Left lung (tissue), 14 donors: ENCODE measurements at places on chromosomes 2 and 18. TPM values are rescaled to one million over a fixed set of nuclear protein-coding genes. Genes with fewer than 3 reads are reported as not detected.

Gene UGGT1
- polyA plus RNA-seq: 35.3 TPM

Gene PLCL1
- 7.9 TPM for polyA plus RNA-seq

Gene POTEE
- 0.10 TPM for polyA plus RNA-seq

Gene TRIM43
- not detected for polyA plus RNA-seq

Gene UGT1A8
- not detected for polyA plus RNA-seq

Gene NMUR1
- 0.62 TPM for polyA plus RNA-seq

Gene TFCP2L1
- polyA plus RNA-seq: 3.7 TPM

Gene ASB18
- 0.06 TPM for polyA plus RNA-seq

Gene PER2
- 8.5 TPM for polyA plus RNA-seq

DNA sequence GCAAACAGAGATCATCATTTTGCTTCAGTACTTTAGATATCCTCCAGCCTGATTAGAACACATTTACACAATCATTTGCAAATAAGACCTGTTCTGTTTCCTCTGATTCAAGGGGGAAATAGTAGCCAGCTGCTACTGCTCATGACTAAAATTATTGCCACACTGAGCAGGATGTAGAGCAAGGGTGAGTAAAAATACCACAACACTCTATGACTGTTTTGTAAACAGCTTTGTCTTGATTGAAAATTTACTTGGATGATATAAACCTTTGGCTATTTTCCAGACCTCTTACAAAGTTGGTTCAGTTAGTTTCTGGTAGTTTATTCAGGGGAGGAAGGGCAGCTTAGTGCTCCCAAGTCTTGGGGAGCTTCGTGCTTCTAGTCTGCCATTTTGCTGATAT lies 286.4 kb upstream of the CNTNAP5 start:
- peak; percentile 6 for DNase-seq
- H3K36me3 ChIP-seq: no peaks in the 10 kb centered on the region
- no peak overlapping the region for H3K27ac ChIP-seq
- no peaks in the 10 kb centered on the region for H3K4me1 ChIP-seq
- H3K27me3 ChIP-seq: no peaks in the 10 kb centered on the region

- H3K27ac ChIP-seq: no peak overlapping the region
- no peaks in the 10 kb centered on the region for H3K36me3 ChIP-seq
- H3K4me3 ChIP-seq: no peak overlapping the region
- no peak for DNase-seq
- H3K27me3 ChIP-seq: no peaks in the 10 kb centered on the region
Measured at GRCh38 chr2:173126819-173127218, 51.2 kb downstream of the MAP3K20 start.

GRCh38 chr2:64223055-64223454 lies 78.8 kb upstream of the PELI1 start:
- DNase-seq: no peak
- H3K4me1 ChIP-seq: no peaks in the 10 kb centered on the region
- H3K4me3 ChIP-seq: no peak overlapping the region
- H3K27ac ChIP-seq: peak overlapping the region; percentile 84
- no peaks in the 10 kb centered on the region for H3K36me3 ChIP-seq
- H3K27me3 ChIP-seq: no peaks in the 10 kb centered on the region

GRCh38 chr2:237222601-237223041 lies 136.9 kb downstream of the COPS8 start:
- peak overlapping the region; percentile 69 for H3K27ac ChIP-seq
- no peak for DNase-seq
- H3K36me3 ChIP-seq: no peaks in the 10 kb centered on the region
- H3K4me3 ChIP-seq: no peak overlapping the region
- no peaks in the 10 kb centered on the region for H3K27me3 ChIP-seq

DNA sequence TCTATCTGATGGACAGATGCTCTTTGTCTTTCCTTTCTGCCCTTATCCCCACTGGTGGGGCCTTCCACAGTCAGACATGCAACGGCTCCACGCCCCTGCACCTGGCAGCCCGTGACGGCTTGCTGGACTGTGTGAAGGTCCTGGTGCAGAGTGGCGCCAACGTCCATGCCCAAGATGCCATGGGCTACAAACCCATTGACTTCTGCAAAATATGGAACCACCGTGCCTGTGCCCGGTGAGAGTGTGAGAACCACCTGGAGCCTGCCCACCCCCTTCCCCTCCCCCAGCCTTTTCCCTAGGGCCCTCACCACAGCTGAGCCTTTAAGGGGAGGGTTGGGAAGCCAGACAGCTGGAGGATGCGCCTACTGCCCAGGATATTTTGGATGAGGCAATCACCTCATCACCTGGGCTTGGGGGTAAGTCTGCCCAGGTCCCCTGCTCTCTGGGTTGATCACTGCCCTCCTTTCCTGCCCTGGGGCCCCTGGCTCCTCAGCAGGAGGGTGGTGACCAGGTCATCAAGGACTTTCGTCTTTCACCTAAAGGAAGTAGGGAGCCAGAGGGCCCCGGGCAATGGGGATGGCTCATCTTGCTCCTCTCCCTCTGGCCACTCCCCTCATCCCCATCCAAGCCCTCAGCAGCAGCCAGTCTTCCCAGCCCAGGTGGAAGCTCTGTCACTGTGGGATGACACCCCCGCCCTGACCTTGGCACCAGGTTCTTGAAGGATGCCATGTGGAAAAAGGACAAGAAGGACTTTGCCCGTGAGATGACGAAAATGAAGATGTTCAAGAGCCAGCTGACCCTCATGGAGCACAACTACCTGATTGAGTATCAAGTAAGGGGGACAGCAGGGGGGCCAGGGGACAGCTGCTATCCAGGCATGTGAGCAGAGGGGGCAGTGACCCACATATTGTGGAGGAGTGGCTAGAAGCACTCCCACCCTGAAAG lies 3.7 kb downstream of the ANKRD53 start:
- H3K27me3 ChIP-seq: peaks cover 16% of the 10 kb centered on the region
- no peak overlapping the region for H3K4me3 ChIP-seq
- H3K4me1 ChIP-seq: peaks cover 10% of the 10 kb centered on the region
- H3K27ac ChIP-seq: no peak overlapping the region
- H3K36me3 ChIP-seq: no peaks in the 10 kb centered on the region
- DNase-seq: no peak

- no peaks in the 10 kb centered on the region for H3K27me3 ChIP-seq
- H3K4me1 ChIP-seq: no peaks in the 10 kb centered on the region
- DNase-seq: no peak
- H3K27ac ChIP-seq: no peak overlapping the region
- no peaks in the 10 kb centered on the region for H3K36me3 ChIP-seq
Measured at GRCh38 chr18:8821083-8821465, 115.7 kb downstream of the MTCL1 start.

GRCh38 chr2:119517433-119517832 lies 6.8 kb downstream of the SCTR start:
- H3K27ac ChIP-seq: no peak overlapping the region
- H3K36me3 ChIP-seq: no peaks in the 10 kb centered on the region
- peak; percentile 39 for DNase-seq
- peaks cover 12% of the 10 kb centered on the region for H3K27me3 ChIP-seq
- H3K4me1 ChIP-seq: peaks cover 6% of the 10 kb centered on the region

DNA sequence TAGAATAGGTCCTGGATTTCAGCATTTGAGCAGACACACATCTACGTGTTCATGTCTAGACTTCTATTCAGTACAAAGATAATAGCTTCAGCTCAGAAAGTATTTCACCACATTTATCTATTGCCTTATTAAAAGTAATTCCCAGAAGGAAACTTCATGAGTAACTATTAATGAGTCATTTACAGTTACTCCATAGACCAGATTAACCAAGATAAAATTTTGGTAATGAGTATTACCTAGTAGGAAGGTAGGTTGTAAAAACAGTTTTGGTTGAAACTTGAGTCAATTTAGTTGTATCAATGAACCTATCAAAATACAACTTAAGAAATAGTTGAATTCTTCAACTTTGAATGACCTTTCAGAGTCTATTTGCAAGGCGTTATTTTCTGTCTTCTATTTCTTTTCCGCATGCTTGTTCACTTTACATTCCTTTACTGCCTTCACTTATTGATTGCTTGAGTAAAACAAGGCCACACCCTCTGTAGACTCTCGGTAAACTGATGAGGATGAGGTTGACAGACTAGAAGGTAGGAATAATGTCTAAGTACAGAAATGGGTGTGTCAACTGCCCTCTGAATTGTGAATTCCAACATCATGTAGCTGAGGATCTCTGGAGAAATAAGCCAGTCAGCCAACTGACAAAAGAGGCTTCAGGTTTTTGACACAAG lies 1165.6 kb upstream of the ZEB2 start:
- no peaks in the 10 kb centered on the region for H3K4me1 ChIP-seq
- no peak overlapping the region for H3K27ac ChIP-seq
- H3K27me3 ChIP-seq: no peaks in the 10 kb centered on the region
- H3K4me3 ChIP-seq: no peak overlapping the region

- peaks cover 100% of the 10 kb centered on the region for H3K4me1 ChIP-seq
- H3K27me3 ChIP-seq: no peaks in the 10 kb centered on the region
Measured at GRCh38 chr2:16625201-16625729, 40.4 kb downstream of the CYRIA start.

DNA sequence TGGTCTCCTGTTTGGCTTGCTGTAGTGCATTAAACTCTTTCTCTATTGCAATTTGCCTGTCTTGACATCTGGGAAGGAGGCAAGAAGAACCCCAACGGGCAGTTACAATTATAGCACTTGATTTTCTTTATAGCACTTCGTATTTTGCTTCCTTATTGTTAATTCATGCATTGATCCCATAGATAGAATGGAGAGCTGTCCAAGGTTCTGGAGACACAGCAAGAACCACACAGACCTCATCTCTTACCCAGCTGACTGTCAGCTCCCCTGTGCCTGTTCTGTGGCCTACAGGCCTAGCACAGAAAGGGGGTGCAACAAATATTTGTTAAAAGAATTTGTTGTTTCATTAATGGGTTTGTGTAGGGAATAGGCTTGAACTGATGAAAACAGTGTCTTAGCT lies 194.3 kb downstream of the GALNT1 start:
- DNase-seq: no peak
- no peaks in the 10 kb centered on the region for H3K4me1 ChIP-seq
- no peaks in the 10 kb centered on the region for H3K36me3 ChIP-seq

GRCh38 chr18:22233266-22233665 lies 63.9 kb downstream of the GATA6 start:
- no peak for DNase-seq
- no peak overlapping the region for H3K4me3 ChIP-seq
- no peaks in the 10 kb centered on the region for H3K27me3 ChIP-seq
- no peaks in the 10 kb centered on the region for H3K36me3 ChIP-seq
- no peak overlapping the region for H3K27ac ChIP-seq

- DNase-seq: peak; percentile 74
- H3K36me3 ChIP-seq: no peaks in the 10 kb centered on the region
- H3K27me3 ChIP-seq: no peaks in the 10 kb centered on the region
- no peak overlapping the region for H3K4me3 ChIP-seq
Measured at GRCh38 chr18:52670896-52671295, 330.9 kb downstream of the DCC start.

- H3K4me3 ChIP-seq: no peak overlapping the region
- H3K4me1 ChIP-seq: peaks cover 4% of the 10 kb centered on the region
- no peaks in the 10 kb centered on the region for H3K36me3 ChIP-seq
- no peak overlapping the region for H3K27ac ChIP-seq
- H3K27me3 ChIP-seq: no peaks in the 10 kb centered on the region
Measured at GRCh38 chr18:57753063-57753462, 50.1 kb downstream of the ATP8B1 start.

GRCh38 chr2:44623622-44624351 lies 262.0 kb downstream of the CAMKMT start:
- H3K4me1 ChIP-seq: no peaks in the 10 kb centered on the region
- H3K36me3 ChIP-seq: no peaks in the 10 kb centered on the region
- no peak overlapping the region for H3K4me3 ChIP-seq
- H3K27me3 ChIP-seq: no peaks in the 10 kb centered on the region
- no peak overlapping the region for H3K27ac ChIP-seq

- DNase-seq: no peak
- H3K4me3 ChIP-seq: no peak overlapping the region
- H3K27me3 ChIP-seq: no peaks in the 10 kb centered on the region
- H3K27ac ChIP-seq: no peak overlapping the region
- H3K4me1 ChIP-seq: no peaks in the 10 kb centered on the region
Measured at GRCh38 chr2:11810237-11810977, 64.0 kb downstream of the LPIN1 start.

DNA sequence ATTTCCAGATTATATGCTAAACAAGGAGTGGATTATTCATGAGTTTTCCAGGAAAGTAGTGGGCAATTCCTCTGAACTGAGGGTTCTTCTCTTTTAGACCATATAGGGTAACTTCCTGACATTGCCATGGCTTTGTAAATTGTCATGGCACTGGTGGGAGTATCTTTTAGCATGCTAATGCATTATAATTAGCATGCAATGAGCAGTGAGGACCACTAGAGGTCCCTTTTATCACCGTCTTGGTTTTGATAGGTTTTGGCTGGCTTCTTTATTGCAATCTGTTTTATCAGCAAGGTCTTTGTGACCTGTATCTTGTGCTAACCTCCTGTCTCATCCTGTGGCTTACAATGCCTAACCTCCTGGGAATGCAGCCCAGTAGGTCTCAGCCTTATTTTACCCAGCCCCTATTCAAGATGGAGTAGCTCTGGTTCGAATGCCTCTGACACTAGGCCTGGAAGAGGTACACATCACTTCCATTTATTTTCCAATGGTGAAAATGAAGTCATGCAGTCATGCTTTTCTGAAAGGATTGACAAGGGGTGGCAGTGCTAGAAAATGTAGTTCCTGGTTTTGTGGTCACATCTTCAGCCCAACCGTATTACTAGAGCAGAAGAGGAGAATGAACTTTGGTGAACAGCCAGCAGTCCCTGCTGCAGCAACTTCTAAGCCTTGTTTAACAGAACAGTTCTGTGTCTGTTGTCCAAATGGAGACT lies 26.6 kb upstream of the ITGA4 start:
- no peak overlapping the region for H3K27ac ChIP-seq
- DNase-seq: no peak
- H3K4me3 ChIP-seq: no peak overlapping the region

DNA sequence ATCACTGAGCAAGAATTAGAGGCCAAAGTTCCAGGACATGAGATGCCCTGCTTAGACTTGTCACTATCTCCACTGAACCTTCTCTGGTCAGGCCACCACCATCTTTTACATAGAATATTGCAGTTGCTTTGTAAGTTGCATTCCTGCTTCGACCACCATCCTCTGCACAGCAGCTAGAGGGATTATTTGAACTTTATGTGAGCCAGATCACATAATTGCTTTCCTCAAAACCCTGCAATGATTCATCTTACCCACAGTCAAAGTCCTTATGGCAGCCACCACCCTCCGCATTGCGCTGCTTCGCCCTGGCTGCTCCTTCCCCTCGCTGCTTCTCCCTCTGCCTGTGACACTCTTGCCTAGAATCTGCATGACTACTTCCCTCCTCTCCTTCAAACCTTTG lies 111.3 kb downstream of the EML6 start:
- H3K4me3 ChIP-seq: no peak overlapping the region
- no peaks in the 10 kb centered on the region for H3K4me1 ChIP-seq
- no peak for DNase-seq
- no peaks in the 10 kb centered on the region for H3K36me3 ChIP-seq
- no peak overlapping the region for H3K27ac ChIP-seq
- no peaks in the 10 kb centered on the region for H3K27me3 ChIP-seq

- no peak overlapping the region for H3K4me3 ChIP-seq
- peak; percentile 81 for DNase-seq
- no peaks in the 10 kb centered on the region for H3K36me3 ChIP-seq
- H3K27me3 ChIP-seq: no peaks in the 10 kb centered on the region
Measured at GRCh38 chr2:143706354-143706753, 577.1 kb downstream of the ARHGAP15 start.

- H3K4me1 ChIP-seq: no peaks in the 10 kb centered on the region
- H3K27me3 ChIP-seq: no peaks in the 10 kb centered on the region
- DNase-seq: no peak
- H3K27ac ChIP-seq: no peak overlapping the region
- H3K36me3 ChIP-seq: no peaks in the 10 kb centered on the region
Measured at GRCh38 chr2:12097859-12098258, 351.4 kb downstream of the LPIN1 start.
